ENCODE measurements at places on chromosomes 3 and 15. TPM values are rescaled to one million over a fixed set of nuclear protein-coding genes. Genes with fewer than 3 reads are reported as not detected.
A peak's percentile ranks its signal among the peaks of the same experiment; 100 is the strongest.

The RETNLB gene
- polyA plus RNA-seq, result not detected

The C3orf85 gene
- not detected for polyA plus RNA-seq

The ADAMTS7 gene
- polyA plus RNA-seq, result 44.3 TPM

The GLDN gene
- 0.24 TPM for polyA plus RNA-seq

The DNASE1L3 gene
- polyA plus RNA-seq, result 2.0 TPM

DNA sequence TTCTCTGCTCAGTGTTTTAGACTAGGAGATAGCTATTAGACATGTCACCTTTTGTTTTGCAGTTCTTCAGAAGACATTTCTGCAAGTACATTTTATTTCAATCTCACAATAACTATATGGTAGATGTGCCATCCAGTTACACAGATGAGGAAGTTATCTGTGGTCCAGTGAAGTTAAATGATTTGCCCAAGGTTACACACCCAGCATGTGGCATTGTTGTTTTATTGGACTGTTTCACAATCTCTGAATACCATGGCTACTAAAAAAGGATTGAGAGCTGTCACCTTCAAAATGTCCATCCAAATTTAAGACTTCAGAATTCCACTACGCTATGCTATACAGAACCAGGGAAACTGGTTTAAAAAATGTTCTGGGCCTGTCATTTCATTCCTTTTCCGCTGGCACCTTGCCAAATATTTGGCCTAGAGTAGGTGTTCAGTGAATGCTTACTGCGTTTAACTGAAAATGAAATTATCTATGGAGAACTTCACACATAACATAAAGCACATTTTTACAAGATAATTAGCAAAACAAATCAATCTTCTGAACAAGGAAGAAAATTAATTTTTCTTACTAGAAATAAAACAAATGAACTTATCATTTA lies 20.2 kb downstream of the TM6SF1 start:
- H3K4me3 ChIP-seq, result no peak overlapping the region
- no peaks in the 10 kb centered on the region for H3K27me3 ChIP-seq
- peaks cover 79% of the 10 kb centered on the region for H3K36me3 ChIP-seq

GRCh38 chr15:67406257-67406861 lies 114.6 kb upstream of the C15orf61 start:
- no peaks in the 10 kb centered on the region for H3K36me3 ChIP-seq
- H3K27ac ChIP-seq, result no peak overlapping the region
- no peak overlapping the region for H3K4me3 ChIP-seq

- no peak for DNase-seq
- peaks cover 6% of the 10 kb centered on the region for H3K4me1 ChIP-seq
- no peaks in the 10 kb centered on the region for H3K27me3 ChIP-seq
- H3K36me3 ChIP-seq, result no peaks in the 10 kb centered on the region
- no peak overlapping the region for H3K4me3 ChIP-seq
Observed at GRCh38 chr3:17039594-17039993, 154.8 kb downstream of the PLCL2 start.

DNA sequence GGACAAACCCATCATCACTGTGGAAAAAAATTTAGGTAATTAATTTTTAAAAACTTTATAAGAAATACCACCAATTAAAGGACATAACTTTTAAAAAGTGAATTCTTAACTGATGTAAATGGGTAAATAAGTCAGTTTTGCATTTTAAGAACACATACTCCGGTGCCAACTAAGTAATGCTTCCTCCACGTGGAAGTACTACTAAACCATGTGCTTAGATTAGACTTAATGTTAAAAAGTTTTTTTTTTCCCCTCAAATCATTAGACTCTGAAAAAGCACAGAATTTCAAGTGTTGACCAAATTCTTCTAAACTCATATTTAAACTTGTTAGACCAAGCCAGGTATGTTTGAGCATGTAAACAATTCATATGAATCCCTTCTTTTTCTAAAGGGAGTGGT lies 242.0 kb downstream of the NFKBIZ start:
- no peaks in the 10 kb centered on the region for H3K36me3 ChIP-seq
- no peaks in the 10 kb centered on the region for H3K4me1 ChIP-seq
- H3K27ac ChIP-seq, result no peak overlapping the region

DNA sequence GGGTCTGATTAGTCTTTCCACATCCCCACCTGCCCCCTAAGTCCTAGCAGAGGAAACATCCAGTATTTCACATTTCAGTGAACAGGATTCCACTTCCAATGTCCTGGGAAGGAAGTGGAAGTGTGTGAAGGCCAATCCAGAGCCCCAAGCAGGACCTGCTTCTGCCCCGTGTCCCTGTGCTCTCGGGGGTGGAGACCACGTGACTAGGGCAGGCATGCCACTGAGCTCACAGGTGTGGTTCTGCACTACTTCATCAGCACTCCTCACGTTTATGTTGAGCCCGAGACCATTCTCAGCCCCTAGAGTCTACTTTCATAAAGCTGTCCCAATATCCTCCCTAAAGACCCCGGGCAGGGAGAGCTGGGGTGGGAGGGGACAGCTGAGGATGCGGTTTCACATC lies 84.3 kb downstream of the RAB11A start:
- no peaks in the 10 kb centered on the region for H3K4me1 ChIP-seq
- no peak overlapping the region for H3K4me3 ChIP-seq
- no peak for DNase-seq

DNA sequence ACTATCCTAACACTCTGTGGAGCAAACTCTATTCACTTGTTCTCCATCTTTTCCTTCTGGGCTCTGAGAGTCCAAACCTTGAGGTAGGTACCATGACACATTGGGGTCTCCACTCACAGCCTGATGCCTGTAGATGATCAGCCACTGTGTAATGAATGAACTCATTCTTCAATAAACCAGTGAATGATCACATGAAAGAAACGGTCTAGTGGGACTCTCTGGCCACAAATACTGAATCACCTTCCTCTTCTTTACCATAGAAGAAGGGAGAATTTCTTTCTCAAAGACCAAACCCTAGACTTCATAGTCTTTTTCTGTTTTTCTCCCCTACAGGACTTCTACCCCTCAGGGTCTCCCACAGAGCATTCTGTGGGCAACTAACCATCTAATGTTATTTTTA lies 20.5 kb upstream of the ABHD2 start:
- H3K36me3 ChIP-seq, result no peaks in the 10 kb centered on the region
- H3K27ac ChIP-seq, result peak overlapping the region; percentile 82
- no peaks in the 10 kb centered on the region for H3K27me3 ChIP-seq
- H3K4me3 ChIP-seq, result no peak overlapping the region
- H3K4me1 ChIP-seq, result no peaks in the 10 kb centered on the region
- no peak for DNase-seq

DNA sequence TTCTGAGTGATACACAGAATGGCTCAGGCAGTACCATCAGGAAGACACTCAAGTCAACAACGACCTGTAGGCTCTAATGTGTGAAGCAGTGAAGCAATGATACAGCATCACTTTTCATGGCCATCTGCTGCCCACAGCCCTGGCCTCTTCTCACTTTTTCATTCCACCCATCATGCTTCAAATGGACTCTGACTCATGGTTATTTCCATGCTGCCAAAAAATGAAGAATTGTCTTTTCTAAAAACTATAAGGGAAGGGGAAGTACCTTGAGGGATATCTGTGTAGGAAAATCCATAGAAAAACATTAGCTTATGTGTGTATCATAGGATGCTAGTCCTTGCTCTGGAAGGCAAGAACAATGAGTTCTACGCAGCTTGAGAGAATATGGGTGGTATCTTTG lies 11.5 kb downstream of the HGD start:
- no peak overlapping the region for H3K27ac ChIP-seq
- H3K4me3 ChIP-seq, result no peak overlapping the region
- H3K36me3 ChIP-seq, result no peaks in the 10 kb centered on the region
- H3K27me3 ChIP-seq, result no peaks in the 10 kb centered on the region

DNA sequence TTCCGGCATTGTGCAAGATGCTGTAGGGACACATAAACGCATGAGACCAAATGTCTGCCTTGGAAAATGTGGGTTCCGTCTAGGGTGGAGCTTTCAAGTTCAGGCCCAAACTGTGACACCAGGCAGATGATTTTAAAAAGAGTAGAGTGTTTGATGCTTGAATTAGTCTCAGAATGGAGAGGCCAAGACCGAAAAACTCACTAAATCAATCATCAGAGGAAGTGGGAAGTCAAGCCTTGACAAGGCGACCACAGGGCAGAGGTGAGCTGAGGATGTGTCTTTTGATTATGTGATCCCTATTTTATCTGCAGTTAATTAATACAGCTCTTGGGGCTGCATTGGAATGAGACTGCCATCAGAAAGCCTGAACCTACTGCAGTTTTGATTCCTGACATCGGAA lies 275.4 kb downstream of the ABHD5 start:
- H3K27ac ChIP-seq, result no peak overlapping the region
- no peak overlapping the region for H3K4me3 ChIP-seq

- no peak overlapping the region for H3K27ac ChIP-seq
- H3K36me3 ChIP-seq, result no peaks in the 10 kb centered on the region
- no peak for DNase-seq
- no peak overlapping the region for H3K4me3 ChIP-seq
- no peaks in the 10 kb centered on the region for H3K27me3 ChIP-seq
- no peaks in the 10 kb centered on the region for H3K4me1 ChIP-seq
Observed at GRCh38 chr3:19811689-19812088, 122.3 kb downstream of the EFHB start.

DNA sequence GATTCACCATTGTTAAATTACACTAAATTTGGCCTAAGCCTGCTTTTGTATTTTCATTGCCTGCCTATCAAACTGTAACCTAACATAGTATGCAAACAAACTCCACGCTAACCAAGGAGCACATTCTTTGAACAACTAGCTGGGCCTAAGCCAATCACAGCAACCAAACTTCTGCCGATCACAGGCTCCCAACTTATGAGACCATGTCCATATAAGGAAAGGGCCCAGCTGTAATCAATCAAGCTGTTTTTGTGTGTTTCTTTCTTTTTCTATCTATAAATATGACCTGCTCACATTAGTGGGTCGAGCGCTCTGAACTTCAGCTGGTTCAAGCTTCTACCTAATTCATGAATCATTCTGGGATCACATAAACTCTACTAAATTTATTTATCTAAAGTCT lies 473.6 kb downstream of the SI start:
- DNase-seq, result no peak
- H3K4me3 ChIP-seq, result no peak overlapping the region
- no peaks in the 10 kb centered on the region for H3K27me3 ChIP-seq
- no peak overlapping the region for H3K27ac ChIP-seq

DNA sequence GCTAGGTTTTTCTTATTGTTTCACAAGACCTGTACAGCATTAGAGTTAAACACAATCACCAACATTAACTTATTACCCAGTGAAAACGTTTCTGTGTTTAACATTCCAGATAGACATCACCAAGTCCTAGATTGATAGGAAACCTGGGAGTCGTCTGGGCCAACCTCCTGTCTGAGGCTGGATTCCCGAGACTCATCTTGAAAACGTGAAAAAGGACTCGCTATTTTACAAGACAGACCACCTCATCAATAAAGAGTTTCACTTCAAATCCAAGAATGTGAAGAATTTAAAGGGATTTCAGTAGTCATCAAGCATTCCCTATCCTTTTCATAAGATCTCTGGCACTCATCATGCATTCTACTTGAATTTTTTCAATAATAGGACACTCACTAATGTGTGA lies 626.6 kb downstream of the MCTP2 start:
- H3K4me3 ChIP-seq, result no peak overlapping the region
- DNase-seq, result no peak
- H3K36me3 ChIP-seq, result no peaks in the 10 kb centered on the region
- no peak overlapping the region for H3K27ac ChIP-seq
- no peaks in the 10 kb centered on the region for H3K27me3 ChIP-seq

DNA sequence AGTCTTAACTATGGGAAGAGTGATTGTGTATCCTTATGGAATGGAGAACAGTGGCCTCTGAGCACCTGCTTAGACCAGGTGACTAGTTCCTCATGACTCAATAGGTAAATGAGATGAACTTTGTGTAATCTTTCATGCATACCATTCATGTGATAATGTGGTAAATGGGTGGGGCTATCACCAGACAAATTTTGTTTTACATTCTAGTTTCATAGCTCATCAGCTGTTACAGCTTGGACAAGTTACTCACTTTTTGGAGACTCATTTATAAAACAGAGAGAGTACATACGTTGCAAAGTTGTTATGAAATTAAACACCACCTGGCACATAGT lies 103.7 kb upstream of the TGFBR2 start:
- no peaks in the 10 kb centered on the region for H3K4me1 ChIP-seq
- no peaks in the 10 kb centered on the region for H3K36me3 ChIP-seq
- DNase-seq, result no peak
- no peak overlapping the region for H3K4me3 ChIP-seq
- no peaks in the 10 kb centered on the region for H3K27me3 ChIP-seq
- H3K27ac ChIP-seq, result no peak overlapping the region

GRCh38 chr3:55343486-55344357 lies 143.4 kb downstream of the WNT5A start:
- H3K4me3 ChIP-seq, result no peak overlapping the region
- no peaks in the 10 kb centered on the region for H3K27me3 ChIP-seq
- no peak overlapping the region for H3K27ac ChIP-seq
- no peaks in the 10 kb centered on the region for H3K36me3 ChIP-seq
- H3K4me1 ChIP-seq, result no peaks in the 10 kb centered on the region
- DNase-seq, result no peak

GRCh38 chr3:134976948-134977347 lies 181.9 kb downstream of the EPHB1 start:
- peak; percentile 2 for DNase-seq
- no peaks in the 10 kb centered on the region for H3K27me3 ChIP-seq
- no peaks in the 10 kb centered on the region for H3K36me3 ChIP-seq
- H3K27ac ChIP-seq, result no peak overlapping the region
- H3K4me3 ChIP-seq, result no peak overlapping the region
- no peaks in the 10 kb centered on the region for H3K4me1 ChIP-seq

DNA sequence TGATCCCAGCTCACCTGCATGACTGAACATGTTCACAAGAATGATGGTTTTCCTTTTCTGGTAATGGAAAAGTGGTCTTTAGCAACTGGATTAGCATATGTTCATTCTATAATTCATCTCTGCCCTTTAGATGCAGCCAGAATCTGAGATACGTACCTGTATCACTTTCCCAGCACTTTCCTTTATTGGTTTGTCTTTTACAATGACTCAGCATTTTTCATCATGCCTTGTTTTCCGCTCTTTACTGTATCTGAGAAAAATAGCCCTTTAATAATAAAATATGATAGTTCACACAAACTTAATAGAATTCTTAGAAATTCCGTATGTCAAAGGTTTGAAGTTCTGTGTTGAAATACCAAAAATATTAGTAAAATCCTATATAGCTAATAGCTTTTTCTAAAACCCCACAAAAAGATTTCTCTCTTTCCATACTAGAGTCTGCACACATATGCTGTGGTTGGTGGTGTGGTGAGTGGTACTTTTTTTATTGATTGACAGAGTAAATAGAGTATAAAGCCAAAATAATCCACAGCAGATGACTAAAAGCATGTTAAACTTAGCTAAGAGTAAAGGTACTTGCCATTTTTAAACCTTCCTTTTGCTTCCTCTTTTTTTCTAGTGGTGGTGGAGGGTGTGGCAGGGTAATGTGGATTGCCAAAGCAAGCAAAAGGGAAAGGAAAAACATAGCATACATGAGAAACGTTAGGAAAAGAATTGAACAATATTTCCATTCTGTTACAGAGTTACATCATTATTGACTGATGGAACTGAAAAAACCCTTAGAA lies 328.9 kb upstream of the RBMS3 start:
- DNase-seq, result no peak
- no peaks in the 10 kb centered on the region for H3K36me3 ChIP-seq
- H3K27ac ChIP-seq, result no peak overlapping the region
- no peak overlapping the region for H3K4me3 ChIP-seq
- no peaks in the 10 kb centered on the region for H3K4me1 ChIP-seq
- no peaks in the 10 kb centered on the region for H3K27me3 ChIP-seq

GRCh38 chr3:136350132-136350531 lies 100.0 kb downstream of the PCCB start:
- peaks cover 36% of the 10 kb centered on the region for H3K36me3 ChIP-seq
- H3K4me1 ChIP-seq, result no peaks in the 10 kb centered on the region
- H3K4me3 ChIP-seq, result no peak overlapping the region
- H3K27ac ChIP-seq, result peak overlapping the region; percentile 44
- peak; percentile 35 for DNase-seq

Data from left lung (tissue), 14 donors.